Neural progenitor cell (in vitro differentiated cells): ENCODE measurements at places on chromosomes 16 and 17.

DNA sequence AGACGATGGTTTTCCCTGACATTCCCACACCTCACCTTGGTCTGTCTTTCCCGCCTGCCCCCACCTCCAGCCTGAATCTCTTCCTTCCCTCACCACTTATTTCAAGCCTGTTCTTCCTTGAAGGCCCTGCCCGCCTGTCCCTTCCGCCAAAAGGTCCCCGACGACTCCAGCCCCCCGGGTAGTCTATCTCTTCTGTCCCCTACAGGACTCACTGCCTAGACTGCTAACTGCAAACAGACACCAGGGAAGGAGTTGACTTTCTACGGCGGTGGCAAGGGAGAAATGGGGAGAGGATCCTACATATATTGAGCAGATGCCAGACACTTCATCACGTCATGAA, 53.7 kb downstream of the NT5M start:
- no peak for DNase-seq

DNA sequence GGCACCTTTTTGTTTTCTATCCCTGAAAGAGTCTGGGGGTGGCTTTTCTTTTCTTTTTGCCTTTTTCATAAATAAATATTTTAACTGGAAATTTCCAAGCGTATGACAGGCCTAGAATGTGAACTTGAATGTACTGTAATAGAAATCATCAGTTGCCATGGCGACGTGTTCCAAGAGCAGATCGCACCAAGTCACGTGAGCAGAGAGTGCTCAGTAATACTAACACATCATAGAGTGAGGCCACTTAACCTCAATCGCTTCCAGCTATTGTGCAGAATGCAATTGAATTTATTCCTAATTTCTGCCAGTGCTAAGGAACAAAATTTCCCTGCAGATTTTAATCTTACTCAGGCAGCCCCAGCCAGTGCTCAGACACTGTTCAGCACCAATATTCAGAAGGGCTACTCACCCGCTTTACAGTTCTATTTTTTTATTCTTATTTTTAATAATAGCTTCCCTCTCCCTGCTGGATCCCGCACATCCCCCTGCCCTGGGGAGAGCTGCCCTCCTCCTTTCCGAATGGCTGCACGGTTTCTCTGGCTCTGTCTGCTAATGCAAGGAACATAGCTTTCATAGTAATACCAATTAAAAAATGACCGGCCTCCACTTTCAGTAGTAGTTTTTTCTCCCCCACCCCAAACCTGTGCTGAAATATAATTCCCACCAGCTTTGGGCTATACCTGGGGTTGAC, 26.2 kb upstream of the PMFBP1 start:
- DNase-seq = no peak

DNA sequence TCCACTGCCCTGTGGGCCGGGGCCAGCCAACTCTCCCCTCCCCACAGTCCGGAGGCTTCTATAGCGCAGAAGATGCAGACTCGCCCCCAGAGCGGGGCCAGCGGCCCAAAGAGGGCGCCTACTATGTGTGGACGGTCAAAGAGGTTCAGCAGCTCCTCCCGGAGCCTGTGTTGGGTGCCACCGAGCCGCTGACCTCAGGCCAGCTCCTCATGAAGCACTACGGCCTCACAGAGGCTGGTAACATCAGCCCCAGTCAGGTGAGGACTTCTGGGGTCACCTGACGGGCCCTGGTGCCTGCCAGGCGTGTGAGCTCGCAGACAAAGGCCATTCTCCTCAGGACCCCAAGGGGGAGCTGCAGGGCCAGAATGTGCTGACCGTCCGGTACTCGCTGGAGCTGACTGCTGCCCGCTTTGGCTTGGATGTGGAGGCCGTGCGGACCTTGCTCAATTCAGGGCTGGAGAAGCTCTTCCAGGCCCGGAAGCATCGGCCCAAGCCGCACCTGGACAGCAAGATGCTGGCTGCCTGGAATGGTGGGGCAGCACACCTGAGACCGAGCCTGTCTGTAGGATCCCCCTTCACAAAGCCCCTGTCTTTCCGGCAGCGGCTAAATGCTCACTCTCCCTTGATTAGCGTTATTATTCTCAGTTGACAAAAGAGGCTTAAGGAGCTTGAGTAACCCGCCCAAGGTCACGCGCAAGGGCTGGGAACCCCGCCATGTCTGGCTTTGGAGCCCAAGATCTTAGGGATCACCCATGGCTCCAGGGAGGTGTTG, 3.9 kb downstream of the SPATA20 start:
- peak; percentile 95 for DNase-seq

- no peak for DNase-seq
Observed at GRCh38 chr16:87795336-87795735, 29.6 kb upstream of the KLHDC4 start.

DNA sequence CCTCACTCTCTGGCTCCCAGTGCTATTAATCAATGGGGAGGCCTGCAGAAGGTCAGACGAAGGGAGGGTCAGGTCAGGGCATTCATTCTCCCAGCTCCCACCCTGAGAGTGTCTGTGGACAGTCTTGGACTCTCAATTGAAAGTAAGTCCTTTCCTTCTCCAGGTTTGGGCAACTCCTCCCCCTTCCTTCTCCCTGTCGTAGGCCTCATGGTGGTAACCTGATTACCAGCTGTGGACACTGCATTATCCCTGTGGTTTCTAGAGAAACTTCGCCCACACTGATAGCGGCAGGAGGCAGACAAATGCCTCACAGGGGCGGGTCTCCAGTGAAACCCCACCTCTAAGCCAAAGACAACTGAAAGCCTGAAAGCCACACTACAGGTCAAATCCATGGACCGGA, 57.7 kb upstream of the SLC25A19 start:
- peak; percentile 58 for DNase-seq

GRCh38 chr16:89344458-89344834, 126.9 kb downstream of the ZNF778 start:
- DNase-seq = no peak
